ENCODE measurements at places on chromosomes 12 and 14. TPM values are rescaled to one million over a fixed set of nuclear protein-coding genes. Genes with fewer than 3 reads are reported as not detected.

ZNF410 gene
- total RNA-seq, result 45.8 TPM

DNA sequence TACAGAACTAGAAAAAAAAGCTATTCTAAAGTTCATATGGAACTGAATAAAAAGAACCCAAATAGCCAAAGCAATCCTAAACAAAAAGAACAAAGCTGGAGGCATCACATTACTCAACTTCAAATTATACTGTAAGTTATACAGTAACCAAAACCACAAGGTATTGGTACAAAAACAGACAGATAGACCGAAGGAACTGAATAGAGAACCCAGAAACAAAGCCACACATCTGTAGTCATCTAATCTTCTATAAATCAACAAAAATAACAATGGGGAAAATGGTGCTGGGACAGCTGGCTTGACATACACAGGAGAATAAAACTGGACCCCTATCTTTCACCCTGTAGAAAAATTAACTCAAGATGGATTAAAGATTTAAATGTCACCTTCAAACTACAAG is 38.1 kb upstream of the CMKLR1 start:
- H3K27ac ChIP-seq, result no peak overlapping the region
- no peak for ATAC-seq
- no peaks in the 10 kb centered on the region for H3K27me3 ChIP-seq
- no peaks in the 10 kb centered on the region for H3K36me3 ChIP-seq

- no peak for ATAC-seq
- no peak overlapping the region for H3K4me3 ChIP-seq
Measured at GRCh38 chr12:102215992-102216691, 18.5 kb upstream of the PMCH start.

DNA sequence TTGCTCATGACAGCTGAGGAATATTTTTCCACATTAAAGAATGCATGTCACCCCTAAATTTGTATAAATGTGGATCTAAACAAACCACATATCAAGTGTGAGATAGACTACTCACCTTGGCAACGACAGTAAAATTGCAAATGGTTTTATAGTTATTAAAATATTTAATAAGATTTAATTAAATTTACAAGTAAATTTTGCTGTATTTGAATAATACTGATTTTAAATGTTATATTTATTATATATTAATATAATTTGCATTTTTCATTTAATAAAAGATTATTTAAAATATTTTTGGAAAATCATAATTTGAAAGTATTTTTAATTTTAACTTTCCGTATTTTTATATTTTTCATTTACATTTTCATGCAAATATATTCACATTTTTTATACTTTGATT is 53.4 kb downstream of the SERPINA3 start:
- no peak for ATAC-seq
- no peaks in the 10 kb centered on the region for H3K4me1 ChIP-seq
- H3K4me3 ChIP-seq, result no peak overlapping the region
- H3K36me3 ChIP-seq, result no peaks in the 10 kb centered on the region
- H3K27ac ChIP-seq, result no peak overlapping the region
- H3K27me3 ChIP-seq, result peaks cover 20% of the 10 kb centered on the region

DNA sequence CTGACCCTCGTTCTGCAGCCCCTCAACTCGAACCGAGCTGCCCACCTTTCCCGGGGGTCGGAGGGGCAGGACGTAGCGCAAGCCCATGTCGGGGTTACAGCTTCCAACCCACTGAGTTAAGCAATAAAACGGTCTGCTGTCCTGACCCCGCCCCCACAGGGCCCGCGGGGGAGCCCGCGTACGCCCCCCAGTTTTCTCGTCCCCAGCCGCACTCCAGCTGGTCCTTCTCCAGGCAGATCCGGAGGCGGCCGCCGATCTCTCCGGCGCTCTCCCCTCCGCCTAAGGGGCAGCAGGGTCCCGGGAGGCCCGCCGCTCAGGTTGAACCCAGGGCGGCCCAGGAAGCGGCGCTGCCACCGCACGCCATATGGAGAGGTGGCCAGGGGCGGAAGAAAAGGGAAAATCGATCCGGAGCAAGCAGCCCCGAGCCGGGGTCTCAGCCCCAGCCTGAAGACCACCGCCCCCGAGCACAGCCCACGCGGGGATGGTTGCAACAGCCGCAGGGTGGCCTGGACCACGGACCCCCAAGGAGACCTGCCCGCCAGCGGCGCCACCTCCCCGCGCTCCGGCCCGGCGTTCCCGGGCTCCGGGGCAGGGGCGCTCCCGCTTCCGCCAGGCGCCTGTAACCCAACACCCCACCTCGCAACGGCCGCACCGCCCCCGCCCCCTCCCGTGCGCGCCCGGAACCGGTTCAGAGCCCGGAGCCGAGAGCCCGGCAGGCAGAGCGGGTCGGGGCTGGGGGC is 760 bp downstream of the ACTN1 start:
- H3K27me3 ChIP-seq, result no peaks in the 10 kb centered on the region
- H3K27ac ChIP-seq, result peak overlapping the region; percentile 94
- peak; percentile 34 for ATAC-seq
- peaks cover 3% of the 10 kb centered on the region for H3K4me1 ChIP-seq
- H3K4me3 ChIP-seq, result peak overlapping the region; percentile 71

DNA sequence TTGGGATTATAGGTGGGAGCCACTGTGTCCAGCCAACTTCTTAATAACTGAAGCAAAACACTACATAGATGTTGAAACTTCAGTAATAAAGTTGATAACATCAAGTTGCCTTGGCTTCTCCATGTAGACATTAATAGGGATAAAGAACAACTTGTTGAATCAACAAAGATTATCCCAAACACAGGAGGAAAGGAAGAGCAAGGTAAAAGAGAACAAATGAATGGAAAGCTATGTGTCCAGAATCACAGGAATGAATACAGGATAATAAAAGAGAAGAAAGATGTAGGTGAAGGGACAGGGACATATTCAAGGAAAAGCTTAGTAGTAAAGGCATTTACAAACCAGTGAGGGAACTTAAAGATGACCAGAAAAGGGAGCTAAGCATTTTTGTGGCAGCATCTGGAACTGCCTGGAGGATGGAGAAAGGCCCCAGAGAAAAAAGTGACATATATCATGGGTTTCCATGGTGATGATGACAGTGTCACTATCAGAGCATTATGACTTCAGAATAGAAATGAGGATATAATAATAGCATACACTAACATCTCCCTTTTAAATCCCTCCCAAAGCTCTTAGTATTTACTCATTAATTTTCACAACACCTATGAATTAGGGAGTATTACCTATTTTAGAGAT is 24.0 kb upstream of the MDM1 start:
- no peaks in the 10 kb centered on the region for H3K36me3 ChIP-seq
- H3K27ac ChIP-seq, result no peak overlapping the region
- no peak for ATAC-seq
- no peaks in the 10 kb centered on the region for H3K4me1 ChIP-seq
- H3K27me3 ChIP-seq, result no peaks in the 10 kb centered on the region

DNA sequence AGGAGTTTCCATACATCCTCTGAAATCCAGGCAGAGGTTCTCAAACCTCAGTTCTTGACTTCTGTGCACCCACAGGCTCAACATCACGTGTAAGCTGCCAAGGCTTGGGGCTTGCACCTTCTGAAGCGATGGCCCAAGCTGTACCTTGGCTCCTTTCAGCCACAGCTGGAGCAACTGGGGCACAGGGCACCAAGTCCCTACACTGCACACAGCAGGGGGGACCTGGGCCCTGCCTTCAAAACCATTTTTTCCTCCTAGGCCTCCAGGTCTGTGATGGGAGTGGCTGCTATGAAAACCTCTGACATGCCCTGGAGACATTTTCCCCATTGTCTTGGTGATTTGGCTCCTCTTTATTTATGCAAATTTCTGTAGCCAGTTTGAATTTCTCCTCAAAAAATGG is 10.6 kb downstream of the AREL1 start:
- no peaks in the 10 kb centered on the region for H3K4me1 ChIP-seq
- no peak overlapping the region for H3K27ac ChIP-seq
- H3K36me3 ChIP-seq, result peaks cover 3% of the 10 kb centered on the region
- no peak for ATAC-seq
- no peak overlapping the region for H3K4me3 ChIP-seq

- no peak for ATAC-seq
- no peaks in the 10 kb centered on the region for H3K4me1 ChIP-seq
- no peaks in the 10 kb centered on the region for H3K27me3 ChIP-seq
- H3K36me3 ChIP-seq, result no peaks in the 10 kb centered on the region
- H3K27ac ChIP-seq, result no peak overlapping the region
Measured at GRCh38 chr12:28998662-28999120, 150.4 kb upstream of the FAR2 start.

GRCh38 chr12:8667270-8667669 is 4.6 kb upstream of the MFAP5 start:
- no peaks in the 10 kb centered on the region for H3K27me3 ChIP-seq
- H3K4me1 ChIP-seq, result no peaks in the 10 kb centered on the region
- H3K4me3 ChIP-seq, result no peak overlapping the region
- no peak overlapping the region for H3K27ac ChIP-seq
- H3K36me3 ChIP-seq, result no peaks in the 10 kb centered on the region
